ENCODE measurements at places on chromosomes 7 and 10.

DNA sequence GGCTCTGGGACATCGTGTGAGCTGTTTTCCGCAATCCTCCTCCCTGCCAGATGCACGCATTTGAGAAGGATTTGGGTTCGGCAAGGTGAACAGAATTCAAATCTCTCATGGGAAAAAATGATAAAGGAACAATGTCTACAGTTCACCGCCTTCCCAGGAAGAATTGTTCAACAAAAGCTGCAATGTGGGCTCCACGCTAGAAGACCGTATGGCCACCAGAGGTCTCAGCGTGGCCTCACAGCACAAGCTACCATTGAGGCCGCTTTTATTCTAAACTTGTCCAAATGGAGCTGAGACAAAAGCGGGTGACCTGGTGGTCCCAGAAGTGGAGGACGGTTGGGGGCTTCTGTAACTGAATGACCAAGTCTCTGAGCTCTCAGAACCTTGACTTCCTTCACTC, 733.1 kb downstream of the PARD3 start:
- no peak for DNase-seq

- no peak for DNase-seq
Measured at GRCh38 chr7:40099837-40100236, 34.6 kb downstream of the MPLKIP start.

GRCh38 chr7:16563281-16564022, 36.8 kb downstream of the LRRC72 start:
- no peak for DNase-seq

DNA sequence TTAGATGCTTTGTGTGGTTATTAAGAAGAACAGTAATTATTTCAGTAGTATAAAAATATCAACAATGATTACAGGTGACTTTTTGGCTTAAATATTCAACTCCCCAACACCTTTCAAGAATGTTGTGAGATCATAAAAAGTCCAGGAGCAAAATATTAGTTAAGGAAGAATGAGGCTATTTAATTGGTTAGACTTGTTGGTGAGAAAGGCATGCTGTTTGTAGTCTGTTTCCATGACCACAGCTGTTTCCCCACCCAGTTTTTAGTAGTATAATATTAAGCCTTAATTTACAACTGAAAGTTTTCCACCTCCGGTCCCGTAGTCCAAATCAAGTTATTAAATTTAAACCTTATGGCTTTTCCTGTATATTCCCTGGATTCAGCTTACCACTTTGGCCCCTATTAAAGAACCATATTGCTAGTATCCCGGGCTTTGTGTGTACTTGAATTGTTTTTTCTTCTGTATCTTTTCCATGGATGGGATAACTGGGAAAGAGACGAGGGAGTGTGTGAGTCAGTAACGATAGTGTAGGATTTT, 133.3 kb downstream of the CELF2 start:
- no peak for DNase-seq

DNA sequence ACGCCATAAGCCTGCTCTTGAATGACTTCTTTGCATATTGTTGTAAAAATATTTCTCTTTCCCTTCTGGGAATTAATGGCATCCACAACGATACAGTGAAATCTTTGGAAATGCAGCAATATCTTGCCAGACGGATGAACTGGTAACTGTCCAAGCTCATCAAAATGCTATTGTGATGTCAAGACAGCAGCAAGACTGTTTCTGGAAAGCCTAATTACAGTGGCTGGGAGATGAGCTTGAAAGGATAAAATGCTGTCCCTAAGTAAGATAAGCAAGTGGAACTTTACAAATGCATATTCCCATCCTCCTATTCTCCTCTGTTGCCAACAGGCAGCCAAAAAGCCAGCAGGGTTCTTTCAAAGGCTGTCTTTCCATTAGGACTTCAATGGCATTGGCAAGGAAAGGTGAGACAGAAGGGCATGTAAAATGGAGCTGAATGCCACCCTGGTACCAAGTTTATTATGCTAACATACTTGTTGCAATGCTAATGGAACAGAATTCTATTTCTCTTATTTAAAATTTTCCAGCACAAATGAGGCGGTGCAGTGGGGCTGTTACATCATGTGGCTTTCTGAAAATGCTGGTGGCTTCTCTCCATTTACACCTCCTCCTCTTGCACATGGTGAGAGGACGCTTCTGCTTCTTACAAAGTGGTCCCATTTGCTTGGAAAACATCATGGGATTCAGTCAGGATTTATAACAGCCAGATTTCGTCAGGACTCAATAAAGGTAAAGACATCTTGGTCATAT, 178.3 kb upstream of the PTER start:
- no peak for DNase-seq

GRCh38 chr10:3699916-3700315, 85.1 kb downstream of the KLF6 start:
- no peak for DNase-seq

- no peak for DNase-seq
Measured at GRCh38 chr7:80827239-80827633, 91.6 kb downstream of the SEMA3C start.

- no peak for DNase-seq
Measured at GRCh38 chr10:88670497-88670896, 6.3 kb downstream of the LIPF start.

GRCh38 chr7:112504093-112504695, 23.4 kb downstream of the LSMEM1 start:
- no peak for DNase-seq

GRCh38 chr7:158867214-158867984, 11.0 kb downstream of the DYNC2I1 start:
- DNase-seq = no peak

GRCh38 chr7:135831455-135832195, 83.0 kb upstream of the FAM180A start:
- DNase-seq = no peak

- no peak for DNase-seq
Measured at GRCh38 chr7:43658718-43659548, 70.4 kb downstream of the COA1 start.

GRCh38 chr10:11742779-11743298, 657 bp downstream of the ECHDC3 start:
- no peak for DNase-seq

GRCh38 chr10:70515035-70515667, 36.6 kb downstream of the PALD1 start:
- no peak for DNase-seq

DNA sequence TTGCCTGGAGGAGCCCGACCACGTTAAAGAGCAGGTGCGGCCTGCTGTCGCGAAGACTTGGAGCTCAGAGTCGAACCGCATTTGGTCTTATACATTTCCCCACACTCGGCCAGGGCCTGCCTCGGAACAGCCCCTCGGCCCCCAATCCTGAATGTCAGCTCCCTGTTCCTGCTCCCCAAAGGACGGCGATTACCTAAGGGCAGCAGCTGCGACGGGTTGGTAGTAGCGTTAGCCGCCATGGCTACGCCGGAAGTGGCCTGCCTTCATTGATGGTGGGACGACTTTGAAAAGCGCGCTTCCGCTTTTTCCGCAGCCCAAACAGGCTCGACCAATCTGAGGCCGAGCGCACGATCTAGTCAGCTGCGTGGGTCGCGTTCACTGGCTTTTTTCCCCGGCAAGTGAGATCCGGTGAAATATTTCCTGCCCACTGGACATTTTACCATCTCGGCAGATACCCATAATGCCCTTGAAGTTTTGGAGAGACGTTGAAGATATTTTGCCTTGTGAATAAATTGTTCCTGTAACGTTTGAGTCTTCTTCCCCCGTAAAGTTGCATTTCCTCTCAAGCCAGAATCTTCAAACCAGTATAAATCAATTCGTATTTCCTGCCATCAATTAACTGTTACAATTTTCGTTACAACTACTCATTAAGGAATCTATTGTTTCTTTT, at the start of gene LSM5:
Gene LSM5 (minus strand): TSS at position 254 of the 670 bp plus-strand sequence. CDS start 15 bp downstream, at position 239.
- DNase-seq = peak; percentile 87

GRCh38 chr7:73871163-73872011, 10.4 kb downstream of the TMEM270 start:
- DNase-seq = no peak

- no peak for DNase-seq
Measured at GRCh38 chr7:44286618-44287487, 38.5 kb downstream of the CAMK2B start.

DNA sequence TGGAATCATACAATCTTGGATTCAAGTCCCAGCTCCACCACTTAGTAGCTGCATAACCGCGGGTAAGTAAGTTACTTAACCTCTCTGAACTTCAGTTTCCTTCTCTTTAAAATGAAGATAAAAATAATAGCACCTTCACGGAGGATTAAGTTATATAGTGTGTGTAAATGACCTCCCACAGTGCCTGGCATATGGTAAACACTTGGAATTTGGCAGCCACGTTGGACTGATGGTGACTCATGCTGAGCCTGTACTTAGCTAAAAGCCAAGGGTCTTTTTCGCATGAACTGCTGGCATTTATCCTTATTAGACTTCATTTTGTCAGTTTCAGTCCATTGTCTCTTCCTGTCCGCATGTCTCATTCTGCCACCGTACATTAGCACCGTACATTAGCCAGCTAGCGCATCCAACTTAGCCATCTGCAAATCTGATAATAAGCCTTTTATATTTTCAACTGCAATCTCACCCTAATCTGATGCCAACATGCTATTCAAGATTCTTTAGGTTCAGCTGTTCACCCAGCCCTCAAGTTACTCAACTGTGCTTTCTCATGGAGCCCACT, 11.2 kb downstream of the SLC13A4 start:
- DNase-seq = no peak

DNA sequence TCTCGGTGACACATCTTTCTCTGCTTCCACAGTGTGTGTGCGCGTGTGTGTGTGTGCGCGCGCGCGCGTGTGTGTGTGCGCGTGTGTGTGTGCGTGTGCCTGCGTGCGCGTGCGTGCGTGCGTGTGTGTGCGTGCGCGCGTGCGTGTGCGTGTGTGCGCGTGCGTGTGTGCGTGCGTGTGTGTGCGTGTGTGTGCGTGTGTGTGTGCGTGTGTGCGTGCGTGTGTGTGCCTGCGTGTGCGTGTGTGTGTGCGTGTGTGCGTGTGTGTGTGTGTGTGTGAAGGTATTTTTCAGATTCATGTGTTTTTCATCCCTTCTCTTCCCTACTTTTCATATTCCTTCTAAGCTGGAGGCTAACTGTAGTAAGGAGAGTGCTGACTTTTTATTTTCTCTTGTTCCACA, 148.4 kb downstream of the CREB5 start:
- no peak for DNase-seq

GRCh38 chr10:103548581-103549348, 55.3 kb downstream of the NEURL1 start:
- no peak for DNase-seq

GRCh38 chr7:130463553-130464434, 23.0 kb upstream of the CEP41 start:
- no peak for DNase-seq

GRCh38 chr7:151342811-151343210, 1.2 kb downstream of the NUB1 start:
- DNase-seq = no peak

DNA sequence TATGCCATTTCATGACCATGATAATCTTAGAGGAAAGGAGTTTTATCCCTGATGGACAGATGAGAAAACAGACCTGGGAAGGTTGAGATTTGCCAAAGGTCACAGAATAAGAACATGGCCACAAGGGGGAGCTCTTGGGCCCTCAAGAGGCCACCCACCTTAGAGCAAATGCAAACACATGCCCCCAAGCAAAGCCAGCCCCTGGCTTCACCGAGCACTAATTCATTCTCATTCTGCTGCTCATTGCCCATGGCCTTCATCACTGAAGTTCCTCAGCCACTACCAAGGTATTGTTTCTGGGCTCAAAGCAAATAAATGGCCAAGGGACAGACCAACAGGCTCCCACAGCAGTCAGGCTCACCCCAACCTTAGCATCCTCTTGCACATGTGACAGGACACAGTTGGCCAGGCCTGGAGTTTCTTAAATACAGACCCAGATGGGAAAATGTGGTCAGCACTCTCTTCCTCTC, 44.2 kb downstream of the PDLIM1 start:
- DNase-seq = peak; percentile 48

DNA sequence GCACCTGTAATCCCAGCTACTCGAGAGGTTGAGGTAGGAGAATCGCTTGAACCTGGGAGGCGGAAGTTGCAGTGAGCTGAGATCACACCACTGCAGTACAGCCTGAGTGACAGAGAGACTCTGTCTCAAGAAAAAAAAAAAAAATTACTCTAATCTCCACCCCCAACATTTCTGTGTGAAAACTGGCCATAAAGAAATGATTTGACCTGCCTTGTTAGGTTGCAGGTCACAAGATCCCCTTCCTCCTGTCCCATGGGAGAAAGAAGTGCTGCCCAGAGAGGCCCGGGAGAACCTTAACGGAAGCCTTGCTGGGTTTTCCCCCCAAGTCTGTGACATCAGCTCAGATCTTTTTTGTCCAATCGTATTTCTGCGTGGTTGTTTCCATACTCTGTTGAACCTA, 8.7 kb upstream of the CALHM1 start:
- no peak for DNase-seq

- DNase-seq = no peak
Measured at GRCh38 chr10:29243750-29244149, 45.1 kb upstream of the LYZL1 start.

DNA sequence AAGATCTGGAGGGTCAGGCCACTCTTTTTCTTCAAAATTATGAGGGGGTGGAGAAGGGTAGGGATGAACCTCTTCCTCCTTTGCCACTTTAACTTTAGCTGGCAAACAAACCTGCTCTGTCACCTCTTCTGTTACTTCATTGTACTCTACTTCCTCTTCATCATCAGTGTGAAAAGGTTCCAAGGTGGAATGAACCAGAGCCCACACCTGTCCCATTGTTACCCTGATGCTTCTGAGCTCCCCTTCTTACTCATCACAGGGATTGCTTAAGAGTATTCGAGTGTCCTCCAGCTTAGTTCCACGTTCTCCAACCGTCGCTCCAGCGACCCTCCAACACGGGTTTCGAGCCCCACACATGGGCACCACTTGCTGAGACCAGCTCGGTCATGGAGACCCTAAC, 5.2 kb downstream of the MRPS24 start:
- DNase-seq = no peak

DNA sequence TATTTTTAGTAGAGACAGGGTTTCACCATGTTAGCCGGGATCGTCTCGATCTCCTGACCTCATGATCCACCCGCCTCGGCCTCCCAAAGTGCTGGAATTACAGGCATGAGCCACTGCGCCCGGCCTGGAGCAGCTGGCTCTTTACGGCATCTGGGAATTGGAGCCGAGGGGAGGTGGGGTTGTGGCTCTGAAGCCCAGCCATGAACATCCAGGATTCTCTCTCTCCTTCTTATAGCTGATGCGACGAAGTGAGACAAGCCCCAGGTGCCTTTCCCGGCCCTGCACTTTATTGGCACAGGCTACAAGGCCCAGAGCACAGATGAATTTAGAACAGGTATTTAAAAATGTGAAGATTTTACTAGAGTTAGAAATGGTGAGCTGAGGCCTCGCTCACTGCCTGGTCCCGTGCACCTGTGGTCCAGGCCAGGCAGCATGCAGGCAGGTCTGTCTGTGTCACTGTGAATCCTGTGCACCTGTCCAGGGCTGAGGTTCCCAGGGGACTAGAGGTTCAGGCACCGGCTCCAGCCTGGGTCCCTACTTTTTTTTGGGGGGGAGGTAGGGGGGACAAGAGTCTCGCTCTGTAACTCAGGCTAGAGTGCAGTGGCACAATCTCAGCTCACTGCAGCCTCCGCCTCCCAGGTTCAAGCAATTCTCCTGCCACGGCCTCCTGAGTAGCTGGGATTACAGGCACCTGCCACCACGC, 379.7 kb upstream of the FOXK1 start:
- no peak for DNase-seq

Data from T-cell (primary cell).